Stimulated activated CD4-positive, alpha-beta T cell treated with anti-CD3 and anti-CD28 coated beads, Interleukin-1b, Interleukin-23, amount 100 ng/mL, for 1 hour (primary cell): ENCODE measurements at places on chromosomes 12 and 14.

DNA sequence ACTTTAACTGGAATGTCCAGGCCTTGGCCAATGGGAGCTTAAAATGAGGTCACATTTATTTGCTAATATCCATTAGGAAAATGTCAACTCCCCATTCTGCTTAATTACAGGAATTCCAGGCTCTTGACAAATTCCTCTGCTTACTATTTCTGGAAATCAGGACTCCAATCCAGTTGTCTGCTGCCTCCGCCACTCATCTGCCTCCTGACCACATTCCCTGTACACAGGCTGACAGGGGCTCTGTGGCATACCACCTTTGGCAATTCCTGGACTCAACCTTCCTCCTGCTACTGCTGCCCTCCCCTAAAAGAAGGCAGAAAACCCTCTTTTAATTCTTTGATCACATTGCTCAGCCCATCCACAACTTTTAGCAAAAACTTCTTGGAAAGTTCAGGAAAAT, 37.9 kb downstream of the KICS2 start:
- DNase-seq = no peak

DNA sequence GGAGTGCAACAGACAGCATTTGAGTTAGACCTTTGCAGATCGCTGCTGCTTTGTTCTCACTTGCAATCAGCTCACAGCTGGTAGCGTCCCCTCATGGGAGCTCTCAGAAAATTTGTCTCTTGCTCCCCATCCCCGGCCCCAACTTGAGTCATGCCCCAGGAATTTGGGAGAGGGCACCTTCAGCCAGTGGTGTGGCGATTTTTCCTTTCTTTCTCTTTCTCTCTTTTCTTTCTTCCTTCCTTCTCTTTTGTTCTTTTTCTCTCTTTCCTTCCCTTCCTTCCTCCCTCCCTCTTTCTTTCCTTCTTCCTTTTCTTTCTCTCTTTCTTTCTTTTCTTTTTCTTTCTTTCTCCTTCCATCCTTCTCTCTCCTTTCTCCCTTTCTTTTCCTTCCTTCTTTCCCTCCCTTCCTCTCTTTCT, 34.2 kb upstream of the MAP1LC3B2 start:
- DNase-seq = no peak

DNA sequence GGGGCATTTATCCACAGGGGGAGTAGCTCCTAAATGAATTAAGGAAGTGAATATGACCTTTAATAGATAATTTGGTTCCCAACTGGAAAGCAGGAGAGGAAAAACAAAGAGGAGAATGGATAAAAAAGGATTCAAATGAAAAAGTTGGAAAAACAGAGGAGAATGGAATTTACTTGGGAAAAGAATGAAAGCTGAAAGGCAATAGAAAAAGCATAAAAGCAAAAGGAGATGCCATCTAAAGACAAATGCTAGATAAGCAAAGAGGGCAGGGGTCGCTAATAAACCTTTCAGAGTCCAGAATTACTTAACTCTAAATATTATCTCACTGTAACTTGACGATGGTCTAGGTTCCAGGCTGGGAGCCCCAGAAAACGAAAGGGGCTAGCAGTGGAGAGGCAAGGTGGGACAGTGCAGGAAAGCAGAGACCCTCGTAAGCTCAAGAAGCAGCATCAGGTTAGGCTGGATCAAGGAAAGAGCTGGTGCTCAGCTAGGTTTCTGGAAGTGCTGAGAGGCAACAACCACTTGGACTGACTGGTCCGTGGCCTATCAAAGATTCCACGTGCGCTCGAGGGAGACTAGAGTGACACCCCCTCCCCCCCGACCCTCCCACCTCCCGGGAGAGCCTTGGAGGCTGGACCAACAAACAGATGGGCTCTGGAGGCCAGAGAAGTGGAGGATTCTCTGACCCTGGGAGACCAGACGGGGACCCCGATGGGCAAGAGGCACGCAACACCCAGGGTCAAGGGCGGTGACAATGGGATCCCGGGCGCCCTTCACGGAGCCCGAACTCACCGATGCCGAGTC, 1.2 kb downstream of the SLC2A13 start:
- no peak for DNase-seq

- DNase-seq = no peak
Observed at GRCh38 chr12:115023279-115024265, 339.6 kb upstream of the TBX3 start.

GRCh38 chr12:56267443-56268071, 815 bp downstream of the COQ10A start:
- no peak for DNase-seq

DNA sequence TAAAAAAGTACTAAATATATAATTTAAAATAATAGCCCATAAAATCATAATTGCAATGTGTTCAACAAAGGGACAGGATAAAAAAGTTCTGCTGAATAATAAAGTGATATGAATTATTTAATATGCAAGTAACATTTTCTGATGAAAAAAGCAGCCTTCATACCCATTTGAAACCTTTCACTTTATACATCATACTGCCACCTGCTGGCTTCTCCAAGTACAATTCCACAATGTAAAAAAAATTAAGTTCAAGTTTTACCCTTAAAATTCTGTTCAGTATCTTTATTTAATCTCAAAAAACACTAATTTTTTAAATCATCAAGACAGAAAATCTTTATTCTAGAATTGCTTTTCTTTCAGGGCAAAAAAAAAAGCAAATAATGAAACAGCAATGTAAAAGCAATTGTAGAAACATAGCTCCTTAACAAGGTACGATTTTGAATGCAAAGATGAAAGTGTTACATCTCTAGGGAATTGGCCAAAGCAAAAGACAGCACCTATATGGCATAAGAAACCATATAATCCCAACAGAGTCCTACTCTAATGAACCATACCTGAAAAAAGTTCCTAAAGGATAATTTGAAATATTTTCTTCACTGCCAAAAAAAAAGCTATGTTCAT, 15.0 kb downstream of the MDM1 start:
- DNase-seq = no peak

DNA sequence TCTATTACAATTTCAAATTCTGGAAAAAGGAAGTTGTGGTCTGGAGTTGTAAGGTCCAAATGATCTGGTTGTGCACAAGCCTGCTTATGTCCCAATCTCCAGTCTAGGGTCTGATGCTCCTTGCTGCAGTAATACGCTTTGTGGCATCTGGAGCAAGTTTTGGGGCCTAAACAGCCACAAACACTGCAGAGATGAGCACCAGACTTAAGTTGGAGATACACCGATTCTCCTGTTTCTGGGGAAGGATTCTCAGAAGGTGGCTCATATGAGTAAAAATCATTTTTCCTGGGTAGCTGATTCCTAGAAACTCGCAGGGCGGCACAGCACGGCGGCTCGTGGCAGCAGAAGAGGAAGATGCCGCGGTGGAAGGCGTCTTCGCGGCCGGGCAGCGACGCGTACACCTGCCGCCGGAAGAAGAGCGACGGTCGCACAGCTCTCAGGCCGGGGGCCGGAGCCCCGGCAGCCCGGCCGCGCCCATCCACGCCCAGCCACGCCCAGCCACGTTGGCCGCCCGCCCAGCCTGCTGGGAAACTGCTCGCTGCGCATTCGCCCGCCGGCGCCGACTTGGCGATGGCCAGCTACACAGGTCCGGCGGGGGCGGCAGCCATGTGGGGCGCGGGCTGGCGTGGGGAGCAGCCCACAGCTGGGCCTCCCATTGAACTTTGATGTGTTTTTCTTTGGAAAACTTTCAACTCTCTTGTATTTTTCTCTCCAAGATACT, 129.0 kb downstream of the ASCL4 start:
- DNase-seq = no peak

DNA sequence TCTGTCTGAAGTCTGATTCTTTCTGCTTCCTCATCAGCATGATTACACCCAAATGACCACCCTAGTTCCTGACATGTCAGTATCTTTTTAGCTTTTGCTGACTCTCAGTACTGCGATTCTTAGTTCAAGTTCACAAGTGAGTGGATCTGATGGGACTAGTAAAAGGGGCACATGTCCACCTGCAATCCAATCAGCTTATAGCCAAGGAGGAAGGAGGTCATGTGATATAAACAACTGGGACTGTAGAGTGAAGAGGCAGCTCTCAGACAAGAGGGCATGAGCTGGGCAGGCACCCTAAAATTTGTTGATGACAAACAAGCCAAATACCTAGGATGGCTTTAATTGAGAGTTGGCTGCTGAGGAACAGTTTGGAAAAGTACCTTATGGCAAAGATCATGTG, 68.1 kb upstream of the OTOGL start:
- no peak for DNase-seq

DNA sequence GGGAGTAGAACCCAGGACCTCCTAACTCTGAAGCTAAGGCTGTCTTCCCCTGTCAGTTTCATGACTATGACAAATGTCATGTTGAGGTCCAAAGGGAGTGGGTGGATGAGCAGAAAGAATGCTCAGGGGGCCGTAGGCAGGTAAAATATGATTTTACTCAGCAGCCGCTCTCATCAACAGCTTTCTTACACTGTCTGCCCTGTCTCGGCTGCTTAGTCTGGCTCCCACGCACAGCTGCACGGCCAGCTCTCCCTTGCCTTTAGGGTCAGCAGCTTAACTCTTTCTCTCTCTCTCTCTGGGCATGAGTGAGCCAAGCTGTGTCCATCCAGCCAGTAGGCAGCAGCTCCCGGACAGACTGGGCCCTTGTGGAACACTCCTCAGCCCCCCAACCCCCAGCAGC, 95.2 kb downstream of the GCH1 start:
- no peak for DNase-seq

- no peak for DNase-seq
Observed at GRCh38 chr12:105832806-105833205, 305.9 kb downstream of the NUAK1 start.

DNA sequence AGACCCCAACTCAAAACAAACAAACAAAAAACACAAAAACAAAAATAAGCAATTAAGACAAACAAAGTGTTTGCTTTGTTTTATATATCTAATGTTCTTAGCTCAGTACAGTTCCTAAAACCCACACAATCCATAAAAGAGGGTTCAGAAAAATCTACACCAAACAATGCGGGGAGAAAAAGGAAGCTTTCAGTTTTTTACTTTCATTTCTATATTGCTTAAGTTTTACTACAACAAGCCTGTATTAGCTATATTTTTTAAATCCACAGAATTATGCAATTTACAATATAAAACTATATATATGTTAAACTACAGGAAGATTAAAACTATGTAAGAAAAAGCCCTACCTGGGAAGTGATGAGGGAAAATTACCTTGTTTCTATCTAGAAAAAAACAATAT, 41.4 kb downstream of the CLIP1 start:
- DNase-seq = no peak

DNA sequence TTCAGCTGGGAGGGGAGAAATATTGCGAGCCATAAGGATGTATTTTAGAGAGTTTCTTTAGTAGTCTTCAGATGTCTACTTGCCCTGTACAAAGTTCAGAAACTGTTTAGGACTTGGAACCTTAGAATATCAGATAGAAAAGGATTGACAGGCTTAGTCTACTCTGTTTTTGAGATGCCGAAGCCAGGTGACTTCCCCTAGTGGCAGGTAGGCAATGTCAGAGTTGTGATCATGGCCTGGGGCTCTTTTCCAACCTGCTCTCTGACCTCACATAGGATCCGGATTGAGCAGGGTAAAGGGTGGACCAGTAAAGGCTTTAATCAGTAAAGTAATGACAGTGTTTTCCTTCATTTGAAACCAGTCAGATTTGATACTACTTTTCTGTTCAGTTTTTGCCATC, 59.6 kb downstream of the PRKCH start:
- no peak for DNase-seq

- no peak for DNase-seq
Observed at GRCh38 chr12:92732216-92732615, 29.4 kb downstream of the PLEKHG7 start.

DNA sequence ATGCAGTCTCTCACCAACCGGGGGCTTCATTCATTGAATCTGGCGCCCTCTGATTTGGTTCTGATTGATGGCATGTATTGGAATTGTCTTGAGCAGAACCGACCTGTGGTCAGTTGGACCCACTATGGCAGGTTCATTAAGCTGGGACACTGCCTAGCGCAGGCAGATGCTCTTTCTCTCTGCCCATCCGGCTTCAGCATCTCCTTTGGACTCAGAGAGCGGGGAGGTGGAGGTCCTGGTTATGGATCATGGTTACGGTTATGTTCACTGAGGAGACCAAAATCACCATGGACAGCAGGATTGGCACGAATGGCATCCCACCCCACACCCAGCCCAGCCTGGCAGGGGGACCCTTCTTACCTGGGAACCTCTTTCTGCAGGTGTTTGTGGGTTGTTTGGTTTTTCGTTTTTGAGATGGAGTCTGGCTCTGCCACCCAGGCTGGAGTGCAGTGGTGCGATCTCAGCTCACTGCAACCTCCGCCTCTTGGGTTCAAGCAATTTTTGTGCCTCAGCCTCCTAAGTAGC, 16.4 kb upstream of the BCL7A start:
- DNase-seq = no peak

DNA sequence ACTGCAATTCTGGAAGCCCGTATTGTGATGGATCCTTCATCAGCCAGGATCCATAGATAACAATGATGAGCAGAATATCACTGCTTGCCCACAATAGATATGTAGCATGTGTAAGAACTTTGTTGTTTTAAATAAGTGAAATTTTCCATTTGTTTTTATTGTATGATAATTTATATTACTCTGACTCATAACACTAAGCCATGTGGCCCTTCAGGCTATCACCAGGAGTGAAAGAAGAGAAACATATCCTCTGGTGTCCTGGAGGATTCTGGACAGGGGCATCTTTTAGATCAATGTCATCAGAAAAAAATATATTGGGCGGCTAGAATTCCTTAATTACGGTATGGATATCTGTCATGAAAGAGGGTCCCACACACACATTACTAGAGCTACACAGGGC, 167.5 kb downstream of the SLC6A15 start:
- DNase-seq = no peak

DNA sequence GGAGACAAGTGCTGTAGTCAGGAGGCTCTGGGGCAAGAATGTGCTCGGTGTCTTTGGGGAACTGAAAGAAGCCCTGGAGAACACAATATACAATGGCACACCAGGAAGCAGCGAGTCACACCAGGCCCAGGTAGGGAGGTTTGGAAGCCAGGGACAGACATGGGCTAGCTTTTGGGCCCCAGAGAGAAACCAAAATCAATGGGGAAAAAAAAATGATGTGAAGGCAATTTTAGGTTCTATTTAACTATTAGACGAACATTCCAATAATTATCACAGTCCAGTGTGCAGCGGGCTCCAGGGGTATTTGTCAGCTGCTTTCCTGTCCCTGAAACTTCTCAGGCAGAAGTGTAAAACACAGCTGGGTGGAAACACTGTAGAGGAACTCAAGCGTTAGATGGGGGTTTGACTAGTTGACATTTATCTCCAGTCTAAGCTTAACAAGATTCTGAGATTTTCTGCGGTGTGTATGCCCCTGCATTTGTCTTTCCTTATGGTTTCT, 21.8 kb upstream of the EGLN3 start:
- no peak for DNase-seq
